ENCODE measurements at places on chromosomes 16 and 17.
A peak's percentile ranks its signal among the peaks of the same experiment; 100 is the strongest.

DNA sequence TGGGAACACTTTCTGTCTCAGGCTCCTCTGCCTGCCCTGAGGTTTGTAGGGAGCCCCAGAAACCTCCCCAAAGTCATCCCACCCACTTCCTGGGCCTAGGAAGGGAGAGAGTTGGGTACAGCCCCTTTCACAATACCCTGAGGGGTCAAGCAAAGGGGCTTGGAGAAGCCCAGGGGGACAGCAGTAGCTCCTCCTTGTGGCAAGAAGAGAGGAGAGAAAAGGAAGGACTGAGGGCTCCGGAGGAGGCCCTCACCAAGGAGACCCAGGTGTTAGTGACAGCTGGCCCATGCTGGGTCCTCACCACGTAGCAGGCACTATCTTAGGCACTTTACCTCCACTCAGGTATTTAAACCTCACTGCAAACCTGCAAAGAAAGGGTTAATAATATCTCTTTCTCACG is 112.8 kb downstream of the IRX5 start:
- DNase-seq = no peak

GRCh38 chr16:65463652-65464260 is 341.9 kb upstream of the CDH11 start:
- DNase-seq = no peak

DNA sequence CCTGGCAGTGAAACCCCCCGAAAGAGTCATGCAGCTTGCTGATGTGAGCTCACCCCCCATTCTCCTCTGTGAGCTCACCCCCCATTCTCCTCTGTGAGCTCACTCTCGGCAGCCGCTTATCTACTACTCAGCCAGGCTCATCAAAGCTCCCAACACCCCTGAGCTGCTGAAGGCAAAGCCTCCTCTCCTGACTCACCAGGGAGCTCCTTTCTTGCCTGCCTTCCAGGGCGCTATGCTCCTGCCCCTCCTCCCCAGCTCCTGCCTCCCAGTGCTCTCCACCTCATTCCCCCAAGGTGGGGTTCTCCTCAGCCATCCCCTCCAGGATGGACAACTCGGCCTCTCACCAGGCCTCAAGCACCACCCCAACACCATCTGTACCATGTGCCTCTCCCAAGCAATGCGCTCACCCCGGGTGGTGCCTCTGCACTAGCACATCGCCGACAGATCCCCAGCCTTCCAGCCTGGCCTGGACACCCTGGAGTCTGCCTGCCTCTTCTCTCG is 27.7 kb upstream of the FAAP100 start:
- peak; percentile 67 for DNase-seq

- DNase-seq = no peak
Observed at GRCh38 chr16:85451641-85452363, 161.3 kb upstream of the GSE1 start.

DNA sequence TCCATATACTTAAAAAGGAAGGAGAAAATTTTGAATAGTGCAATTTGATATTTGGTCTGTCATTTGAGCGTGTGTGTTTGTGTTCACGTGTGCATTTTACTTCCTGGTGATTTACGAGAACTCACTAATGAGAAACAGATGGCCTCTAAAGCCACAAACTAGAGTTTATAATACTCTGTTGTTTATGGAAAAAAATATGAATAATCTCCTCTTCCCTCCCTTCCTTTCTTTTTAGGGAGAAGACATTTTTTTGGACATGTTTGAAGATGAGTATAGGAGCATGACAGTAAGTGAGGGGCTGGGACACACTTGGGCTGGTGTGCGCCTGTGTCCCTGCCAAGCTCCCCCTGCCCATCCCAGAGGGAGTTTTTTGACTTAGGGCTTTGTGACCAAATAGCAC is 102.7 kb downstream of the CLEC16A start:
- DNase-seq = peak; percentile 89

GRCh38 chr17:82529914-82530300 is 10.4 kb downstream of the FOXK2 start:
- no peak for DNase-seq

DNA sequence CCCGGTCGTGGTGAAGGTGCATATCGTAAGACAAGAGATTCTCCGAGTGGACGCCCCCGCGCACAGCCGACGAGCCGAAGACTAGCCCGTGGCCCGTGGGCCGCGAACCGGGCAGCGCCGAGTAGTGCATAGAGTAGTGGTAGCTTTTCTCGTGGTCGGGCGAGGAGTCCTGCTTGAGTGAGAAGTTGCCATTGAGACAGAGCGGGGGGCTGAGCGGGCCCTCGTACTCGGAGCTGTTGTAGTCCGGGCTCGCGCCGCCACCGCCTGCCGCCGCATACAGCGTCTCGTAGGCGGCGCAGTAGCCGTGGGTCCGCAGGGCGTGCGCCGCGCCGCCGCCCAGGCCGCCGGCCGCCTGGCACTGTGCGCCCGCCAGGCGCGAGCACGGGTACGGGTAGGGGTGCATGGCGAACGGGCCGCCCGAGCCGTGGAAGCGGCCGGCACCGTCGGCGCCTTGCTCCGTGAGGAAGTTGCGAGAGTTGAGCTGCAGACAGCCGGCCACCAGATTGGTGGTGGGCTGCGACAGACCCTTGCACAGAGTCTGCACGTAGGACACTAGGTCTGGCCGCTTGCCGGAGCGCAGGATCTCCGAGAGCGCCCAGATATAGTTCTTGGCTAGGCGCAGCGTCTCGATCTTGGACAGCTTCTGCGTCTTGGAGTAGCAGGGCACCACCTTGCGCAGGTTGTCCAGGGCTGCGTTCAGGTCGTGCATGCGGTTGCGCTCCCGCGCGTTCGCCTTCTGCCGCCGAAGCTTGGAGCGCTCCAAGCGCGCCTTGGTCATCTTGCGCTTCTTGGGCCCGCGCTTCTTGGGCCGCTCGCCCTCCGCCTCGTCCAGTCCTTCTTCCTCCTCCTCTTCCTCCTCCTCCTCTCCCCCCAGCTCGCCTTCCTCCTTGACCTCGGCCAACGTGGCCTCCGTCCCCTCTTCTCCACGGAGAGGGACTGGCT is 2.0 kb downstream of the NEUROD2 start:
- peak; percentile 21 for DNase-seq

GRCh38 chr16:57760357-57761160 is 25.0 kb downstream of the KATNB1 start:
- no peak for DNase-seq

GRCh38 chr17:75776386-75777295 is 8.0 kb upstream of the UNK start:
- DNase-seq = peak; percentile 25
